ENCODE measurements at places on chromosomes 12 and 14. TPM values are rescaled to one million over a fixed set of nuclear protein-coding genes. Genes with fewer than 3 reads are reported as not detected.

DNA sequence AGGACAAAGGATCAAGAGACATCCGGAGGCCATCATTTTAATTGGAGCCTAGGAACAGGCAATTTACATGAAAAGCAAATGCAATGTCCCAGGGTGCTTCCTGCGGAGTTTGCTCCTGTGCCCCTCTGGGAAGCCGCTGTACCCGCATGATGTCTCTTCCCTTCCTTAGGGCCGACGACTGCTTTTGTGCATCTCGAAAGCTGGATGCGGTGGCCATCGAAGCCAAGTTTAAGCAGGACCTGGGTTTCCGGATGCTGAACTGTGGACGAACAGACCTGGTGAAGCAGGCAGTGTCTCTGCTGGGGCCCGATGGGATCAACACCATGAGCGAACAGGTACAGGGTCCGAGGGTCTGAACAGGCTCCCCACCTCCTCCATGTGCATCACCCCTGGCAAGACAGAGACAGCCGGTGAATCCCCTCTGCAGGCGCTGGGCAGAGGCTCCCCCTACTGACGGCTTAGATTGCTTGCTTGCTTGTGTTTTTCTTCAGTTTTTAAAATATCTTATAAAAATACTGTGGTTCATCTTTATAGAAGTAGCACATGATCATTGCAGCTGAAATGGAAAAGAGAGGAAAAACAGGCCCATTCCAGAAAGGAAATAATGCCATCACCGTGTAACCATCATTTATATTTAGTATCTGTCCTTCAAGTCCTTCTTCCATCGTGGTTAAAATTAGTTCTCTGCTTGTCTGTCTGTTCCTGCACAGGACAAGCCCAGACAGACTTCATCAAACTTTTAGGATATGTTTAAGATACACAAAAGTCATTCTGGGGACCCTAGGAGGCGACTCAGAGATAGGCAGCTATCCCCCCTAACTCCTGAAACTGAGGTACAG is 75.4 kb upstream of the PWP1 start:
- no peak for DNase-seq

C12orf50 gene
- polyA plus RNA-seq = not detected

DNA sequence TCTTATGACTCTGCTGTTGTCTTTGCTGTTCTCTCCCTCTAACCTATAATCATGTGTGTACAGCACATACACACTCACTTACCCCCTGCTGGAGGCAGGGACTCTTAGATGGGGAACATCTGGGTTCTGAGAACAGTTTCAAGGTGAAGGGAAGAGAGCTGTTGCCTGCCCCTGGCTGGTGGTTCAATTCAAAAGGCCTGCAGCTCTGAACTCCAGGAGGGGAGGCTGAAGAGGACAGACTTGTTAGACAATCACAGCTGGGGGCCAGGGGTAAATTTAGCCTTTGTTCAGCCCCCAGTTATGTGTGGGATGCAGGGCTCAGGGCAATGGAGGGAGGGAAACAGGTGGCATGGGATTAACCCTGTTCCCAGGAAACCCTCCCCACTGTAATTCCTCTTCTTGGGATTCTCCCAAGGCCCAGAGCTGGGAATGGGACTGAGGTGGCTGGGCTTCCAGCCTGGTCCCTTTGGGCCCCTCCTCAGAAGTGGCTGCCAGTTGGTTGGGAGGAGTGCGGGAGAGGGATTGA is 1.9 kb downstream of the MYL6B start:
- DNase-seq = no peak

SLC5A8 gene
- polyA plus RNA-seq = not detected

GRCh38 chr14:95183532-95184412 is 26.4 kb upstream of the DICER1 start:
- DNase-seq = no peak

GRCh38 chr12:46770501-46771183 is 55.2 kb downstream of the SLC38A4 start:
- no peak for DNase-seq

TMEM179 gene
- polyA plus RNA-seq = 1.4 TPM

IL31 gene
- polyA plus RNA-seq = not detected
